ENCODE measurements at places on chromosomes 4 and X.

DNA sequence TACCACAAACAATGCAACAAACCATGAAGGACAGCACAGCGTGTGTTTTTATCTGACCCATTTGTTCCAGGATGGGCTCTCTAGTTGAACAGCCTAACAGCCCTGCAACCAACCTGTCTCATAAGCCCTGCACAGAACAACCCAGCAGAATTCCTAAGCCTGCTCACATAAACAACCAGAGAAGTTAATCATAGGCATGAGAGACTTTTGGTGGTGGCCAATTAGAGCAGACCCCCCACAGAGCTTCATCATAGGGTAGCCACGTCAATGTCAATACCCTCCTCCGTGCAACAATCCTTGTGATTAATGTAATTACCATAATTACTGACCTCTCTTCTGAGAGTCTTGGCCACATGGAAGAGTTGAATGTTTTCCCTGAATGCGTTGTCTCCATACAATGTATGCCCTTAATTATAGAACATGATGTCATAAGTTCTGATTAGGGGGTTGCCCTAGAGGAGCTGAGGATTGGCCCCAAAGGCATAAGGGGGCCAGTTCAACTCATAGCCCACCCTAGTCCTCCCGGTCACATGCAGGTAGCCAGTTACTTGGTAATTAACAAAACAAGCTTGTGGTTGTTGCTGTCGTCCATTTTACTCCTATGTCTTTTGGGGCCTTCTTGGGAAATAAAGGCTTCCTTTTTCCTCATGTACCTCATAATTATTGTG is 92.7 kb downstream of the SYNPO2 start:
- no peak for DNase-seq

DNA sequence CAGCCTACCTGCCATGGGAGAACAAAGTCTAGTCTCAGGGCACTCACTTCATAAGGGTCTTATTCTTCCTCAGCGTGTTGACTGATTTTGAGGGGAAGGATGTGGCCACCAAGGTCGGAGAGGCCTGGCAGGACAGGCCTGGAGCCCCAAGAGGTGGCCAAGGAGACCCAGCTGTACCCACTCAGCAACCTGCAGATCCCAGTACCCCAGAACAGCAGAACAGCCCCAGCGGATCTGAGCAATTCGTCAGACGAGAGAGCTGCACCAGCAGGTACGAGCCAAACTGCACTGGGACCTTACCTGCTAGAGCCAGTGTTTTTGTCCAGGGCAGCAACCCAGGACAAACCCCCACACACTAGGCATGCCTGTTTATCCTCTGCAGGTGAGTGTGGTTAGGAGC is 34.3 kb downstream of the PNMA5 start:
- DNase-seq = no peak

DNA sequence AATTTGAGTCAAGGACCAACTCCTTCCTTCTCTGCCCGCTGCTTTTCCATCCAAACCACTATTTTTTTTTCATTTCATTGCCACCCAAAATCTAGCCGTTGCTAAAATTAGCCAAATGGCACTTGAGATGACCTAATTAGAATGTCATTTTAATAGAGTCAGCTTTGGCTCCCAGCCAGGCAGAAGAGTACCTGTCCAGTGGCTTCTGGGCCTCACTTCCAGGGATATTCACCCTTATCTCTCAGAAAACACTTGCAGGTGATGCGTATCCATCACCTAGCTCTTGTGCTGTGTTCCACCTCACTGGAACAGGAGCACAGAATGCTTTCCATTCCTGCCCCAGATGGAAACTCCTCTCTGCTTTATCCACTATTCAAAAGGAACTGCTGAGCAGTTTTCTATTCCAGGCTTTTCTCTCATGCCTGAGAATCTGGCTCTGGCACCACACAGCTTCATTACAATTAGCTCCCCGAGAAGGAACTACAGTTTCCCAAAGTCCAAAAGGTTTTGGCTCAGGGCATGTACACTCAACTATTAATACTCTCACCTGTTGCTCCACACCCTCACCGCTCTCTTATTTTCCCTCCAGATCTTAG is 18.5 kb downstream of the MAGEA9B start:
- DNase-seq = no peak

DNA sequence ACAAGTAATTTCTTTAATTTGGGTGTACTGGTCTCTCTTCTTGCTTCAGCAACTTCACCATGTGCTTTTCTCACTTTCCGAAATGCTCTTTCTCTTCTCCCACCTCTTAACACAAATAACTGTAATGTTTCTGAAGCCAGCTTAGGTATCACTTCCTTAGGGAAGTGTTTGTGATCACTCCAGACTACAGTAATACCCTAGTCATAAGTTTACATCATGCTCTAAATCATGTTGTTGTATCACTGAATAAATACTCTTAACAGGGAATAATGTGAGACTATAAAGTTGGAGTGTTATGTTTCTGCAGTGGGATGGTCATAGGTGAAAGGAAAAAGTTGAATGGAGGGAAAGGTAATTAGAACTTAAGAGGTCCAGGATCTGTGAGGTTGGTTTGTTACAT is 712.3 kb downstream of the C4orf33 start:
- DNase-seq = no peak

DNA sequence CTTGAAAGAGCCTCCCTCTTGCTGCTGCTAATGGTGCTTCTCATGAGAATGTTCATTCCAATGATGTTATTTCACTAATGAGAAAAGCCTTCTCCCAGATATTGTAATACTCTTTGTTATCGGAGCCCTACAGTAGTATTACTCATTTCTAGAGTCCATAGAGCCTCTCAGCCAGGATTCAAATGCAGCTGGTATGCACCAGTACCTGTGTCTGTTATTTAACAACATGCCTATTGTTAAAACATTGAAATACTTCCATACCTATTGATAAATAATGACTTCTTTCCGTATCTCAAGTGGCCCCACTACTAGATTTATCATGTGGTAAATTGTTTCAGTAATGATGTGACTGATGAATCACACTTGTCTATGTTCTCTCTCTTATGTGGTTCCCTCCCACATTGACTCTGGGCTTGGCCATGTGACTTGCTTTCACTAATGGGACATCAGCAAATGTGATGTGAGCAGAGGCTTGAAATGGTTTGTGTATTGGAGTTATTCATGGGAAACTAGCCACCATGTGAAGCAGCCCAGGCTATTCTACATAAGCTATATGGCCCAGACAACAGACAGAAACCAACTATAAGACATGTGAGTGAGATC is 207.6 kb downstream of the THOC2 start:
- no peak for DNase-seq

DNA sequence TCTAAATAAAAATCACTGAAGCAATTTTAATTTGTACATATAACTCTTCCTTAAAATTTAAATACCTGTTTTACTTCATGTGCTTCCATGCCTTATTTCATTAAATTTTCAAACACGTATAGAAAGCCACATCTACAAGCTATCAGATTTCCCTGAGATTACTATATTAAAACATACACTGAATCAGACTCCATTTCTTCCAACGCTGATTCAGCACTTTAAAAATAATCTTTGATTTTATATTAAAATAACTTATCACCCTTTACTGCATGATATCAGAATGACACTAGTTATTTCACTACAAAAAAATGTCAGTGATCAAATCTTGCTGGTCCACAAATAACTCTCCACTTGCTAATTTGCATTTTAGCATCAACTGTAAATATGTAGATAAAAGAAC is 550.8 kb downstream of the IL1RAPL1 start:
- DNase-seq = no peak

DNA sequence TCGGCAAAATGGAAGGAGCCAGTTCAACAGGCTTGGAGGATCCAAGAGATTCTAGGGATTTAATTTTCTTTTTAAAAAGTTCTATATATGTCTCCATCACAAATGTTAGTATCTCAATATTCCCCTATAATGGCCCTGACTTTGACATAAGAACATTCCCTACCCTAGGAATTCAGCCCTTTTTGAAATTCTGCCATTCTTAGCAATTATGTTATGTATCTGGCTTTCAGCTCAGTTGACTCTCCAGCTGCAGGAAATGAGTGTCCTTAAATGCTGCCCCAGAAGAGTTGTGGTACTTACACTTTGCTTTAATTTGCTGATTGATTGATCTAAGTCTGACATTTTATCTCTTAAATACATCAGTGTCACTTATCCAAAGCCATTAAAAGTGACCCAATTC is 1454.3 kb downstream of the FSTL5 start:
- no peak for DNase-seq

GRCh38 chr4:148025981-148026380 is 294.1 kb downstream of the ARHGAP10 start:
- DNase-seq = no peak

- peak; percentile 52 for DNase-seq
Measured at GRCh38 chrX:9312922-9313867, 151.7 kb upstream of the TBL1X start.

DNA sequence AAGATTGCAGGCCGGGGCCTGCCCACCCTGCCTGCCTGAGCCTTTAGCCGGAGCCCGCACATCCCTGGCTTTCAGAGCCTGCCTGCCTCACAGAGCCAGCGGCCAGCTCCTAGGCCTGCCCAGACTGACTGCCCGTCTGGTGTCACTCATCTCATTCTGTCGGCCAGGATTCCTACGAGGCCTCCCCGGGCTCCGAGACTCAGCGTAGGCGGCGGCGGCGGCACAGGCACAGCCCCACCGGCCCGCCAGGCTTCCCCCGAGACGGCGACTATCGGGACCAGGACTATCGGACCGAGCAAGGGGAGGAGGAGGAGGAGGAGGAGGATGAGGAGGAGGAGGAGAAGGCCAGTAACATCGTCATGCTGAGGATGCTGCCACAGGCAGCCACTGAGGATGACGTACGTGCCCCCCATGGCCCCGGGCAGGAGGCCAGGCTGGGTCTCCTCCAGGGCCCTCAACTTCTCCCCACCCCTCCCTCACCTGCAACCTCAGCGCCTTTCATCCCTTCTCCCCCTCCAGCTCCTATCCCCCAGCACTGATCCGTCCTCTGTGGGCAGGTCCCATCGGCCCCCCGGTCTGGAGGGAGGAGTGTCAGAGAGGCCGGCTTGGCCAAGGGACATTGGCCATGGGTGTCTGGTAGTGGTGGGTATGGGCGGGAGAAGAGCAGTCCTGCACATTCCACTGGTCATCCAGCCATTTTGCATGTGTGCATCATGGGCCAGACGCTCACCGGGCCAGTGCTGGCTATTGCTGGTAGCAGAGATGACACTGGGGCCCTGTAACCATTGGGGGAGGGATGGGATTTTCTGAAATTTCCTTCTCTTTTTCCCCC is 22.6 kb upstream of the UBA1 start:
- DNase-seq = no peak

GRCh38 chr4:9970399-9971011 is 50.8 kb downstream of the SLC2A9 start:
- DNase-seq = no peak

GRCh38 chr4:149955780-149956390 is 122.4 kb upstream of the DCLK2 start:
- DNase-seq = no peak

DNA sequence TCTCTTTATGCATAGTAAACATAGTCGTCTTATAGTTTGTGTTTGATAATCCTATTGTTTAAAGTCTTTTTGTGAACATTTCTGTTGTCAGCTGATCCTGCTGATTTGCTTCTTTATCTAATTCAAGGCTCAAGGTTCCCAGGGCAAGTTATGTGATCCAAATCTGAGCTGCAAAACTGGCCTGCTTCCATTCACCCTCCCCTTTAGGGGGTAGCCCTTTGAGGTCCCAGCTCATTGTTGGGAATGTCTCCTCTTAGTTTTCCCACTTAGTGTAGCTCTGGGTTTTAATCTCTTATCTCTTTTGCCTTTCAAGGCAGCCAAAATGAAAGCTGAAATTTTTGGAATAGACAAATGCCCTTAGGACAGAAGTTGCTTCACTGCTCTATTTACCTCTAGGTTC is 40.2 kb upstream of the MAGED1 start:
- DNase-seq = no peak

- no peak for DNase-seq
Measured at GRCh38 chr4:132839070-132839469, 310.0 kb upstream of the PCDH10 start.

- DNase-seq = no peak
Measured at GRCh38 chr4:175421506-175421905, 390.6 kb downstream of the GPM6A start.

DNA sequence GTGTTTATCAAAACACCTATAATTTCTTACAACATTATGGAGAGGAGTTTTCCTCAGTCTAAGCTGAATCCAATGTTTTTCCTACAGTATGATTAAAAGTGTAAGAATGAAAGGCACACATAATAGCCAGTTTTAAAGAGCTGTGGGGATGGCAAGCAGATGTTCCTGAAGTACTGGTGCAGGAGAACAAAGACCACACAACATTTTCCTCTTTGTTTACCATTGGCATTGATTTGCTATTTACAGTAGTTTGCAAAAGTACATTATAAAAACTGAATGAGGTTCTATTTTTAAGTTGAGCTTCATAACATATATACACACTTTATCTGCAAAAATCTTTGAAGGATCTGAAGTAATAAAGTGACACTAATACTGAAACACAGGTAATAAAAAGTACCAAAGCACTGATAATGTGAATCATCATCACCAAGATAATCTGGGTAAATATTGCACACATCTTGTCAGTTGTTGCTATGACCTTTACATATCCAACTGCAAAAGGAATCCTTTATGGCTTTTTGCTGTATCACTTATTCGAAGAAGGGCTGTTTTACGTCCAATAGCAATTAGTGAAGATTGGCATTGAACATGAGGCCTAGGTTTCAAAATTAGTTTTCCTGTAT is 22.5 kb downstream of the TCEAL1 start:
- DNase-seq = no peak

DNA sequence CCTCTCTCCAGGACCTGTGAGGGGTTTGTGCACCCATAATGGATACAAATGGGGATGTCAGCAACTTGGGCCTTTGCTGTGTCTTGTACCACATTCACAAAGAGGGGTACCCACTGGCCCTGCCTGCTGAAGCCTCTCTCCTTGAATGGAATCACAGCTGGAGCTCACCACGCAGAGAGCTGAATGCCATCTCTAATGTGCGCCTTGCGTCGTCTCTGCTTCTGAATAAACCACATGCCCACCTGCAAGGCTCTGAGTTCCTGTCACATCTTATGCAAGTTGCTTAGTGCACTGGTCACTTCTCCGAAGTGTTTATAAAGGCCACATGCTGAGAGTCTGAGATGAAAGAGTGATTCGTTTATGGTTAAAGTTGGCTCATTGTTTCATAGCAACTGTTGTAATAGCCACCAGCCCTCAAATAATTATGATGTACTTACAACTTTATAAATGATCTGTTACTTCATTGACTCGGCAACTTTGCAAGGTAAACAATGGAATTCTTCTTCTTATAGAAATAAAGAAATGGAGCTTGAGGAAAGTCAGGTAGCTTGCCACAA is 6.2 kb upstream of the PUDP start:
- no peak for DNase-seq

- DNase-seq = no peak
Measured at GRCh38 chr4:166846939-166847338, 387.4 kb downstream of the SPOCK3 start.

Data from stimulated activated CD8-positive, alpha-beta memory T cell treated with anti-CD3 and anti-CD28 coated beads, Interleukin-2, amount 100 ng/mL, for 1 hour (primary cell).